Activated naive CD8-positive, alpha-beta T cell treated with anti-CD3 and anti-CD28 coated beads for 36 hours (primary cell): ENCODE measurements at places on chromosomes 11 and 22. TPM values are rescaled to one million over a fixed set of nuclear protein-coding genes. Genes with fewer than 3 reads are reported as not detected.

- no peaks in the 10 kb centered on the region for H3K27me3 ChIP-seq
- H3K27ac ChIP-seq, result no peak overlapping the region
- no peak overlapping the region for H3K4me3 ChIP-seq
- no peak for DNase-seq
- peaks cover 7% of the 10 kb centered on the region for H3K4me1 ChIP-seq
Observed at GRCh38 chr22:20258584-20259326, 9.4 kb downstream of the RTN4R start.

Gene ANO1
- total RNA-seq, result not detected

DNA sequence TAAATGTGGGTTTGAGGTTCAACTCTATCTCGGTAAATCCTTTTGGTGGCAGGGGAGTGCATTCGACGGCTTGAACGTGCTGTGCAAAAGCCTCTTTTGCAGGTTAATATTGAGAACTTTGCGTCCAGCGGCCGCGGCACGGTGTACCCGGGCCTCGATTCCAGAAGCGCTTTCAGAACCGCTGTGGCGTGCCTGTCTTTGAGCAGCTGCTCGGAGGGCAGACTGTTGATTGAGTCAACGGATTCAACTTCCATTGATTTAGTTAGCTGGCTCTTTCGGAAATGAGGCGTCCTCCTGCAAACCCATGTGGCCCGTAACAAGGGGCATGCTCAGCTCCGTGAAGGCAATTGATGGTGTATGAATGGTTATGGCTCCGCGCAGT, 1247.8 kb downstream of the BRD1 start:
- no peaks in the 10 kb centered on the region for H3K36me3 ChIP-seq
- H3K27me3 ChIP-seq, result peaks cover 12% of the 10 kb centered on the region
- no peaks in the 10 kb centered on the region for H3K4me1 ChIP-seq
- H3K4me3 ChIP-seq, result no peak overlapping the region
- no peak overlapping the region for H3K27ac ChIP-seq

Gene RAD9A
- total RNA-seq, result 31.2 TPM

DNA sequence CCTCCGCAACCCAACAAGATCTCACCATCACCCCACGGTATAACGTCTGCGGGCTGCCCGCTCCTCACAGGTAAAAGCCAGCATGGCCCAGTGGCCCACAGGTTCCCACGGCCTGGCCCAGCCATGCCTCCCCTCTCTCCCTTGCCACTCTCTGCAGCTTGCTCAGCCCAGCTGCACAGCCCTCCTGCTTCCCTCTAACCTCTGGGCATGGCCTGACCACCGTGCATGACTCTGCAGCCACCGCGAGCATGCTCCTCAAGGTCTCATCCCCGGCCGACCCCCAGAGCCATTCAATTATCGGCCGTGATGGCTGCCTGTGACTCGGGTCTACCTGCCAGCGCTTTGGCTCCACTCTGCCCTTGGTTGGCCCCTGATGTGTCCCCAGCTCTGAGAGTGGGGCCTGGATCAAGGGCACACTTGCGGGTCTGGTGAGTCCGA, 185.5 kb downstream of the CTTN start:
- peaks cover 24% of the 10 kb centered on the region for H3K27me3 ChIP-seq
- H3K4me1 ChIP-seq, result no peaks in the 10 kb centered on the region
- DNase-seq, result no peak
- no peak overlapping the region for H3K27ac ChIP-seq
- no peaks in the 10 kb centered on the region for H3K36me3 ChIP-seq

GRCh38 chr11:117941976-117942654, 12.9 kb upstream of the TMPRSS13 start:
- no peaks in the 10 kb centered on the region for H3K36me3 ChIP-seq
- peaks cover 35% of the 10 kb centered on the region for H3K4me1 ChIP-seq
- no peak for DNase-seq

Gene IRAG1
- total RNA-seq, result not detected
